ENCODE measurements at places on chromosomes 2 and 18.

GRCh38 chr2:16617282-16618266 lies 48.1 kb downstream of the CYRIA start:
- peak; percentile 19 for DNase-seq

DNA sequence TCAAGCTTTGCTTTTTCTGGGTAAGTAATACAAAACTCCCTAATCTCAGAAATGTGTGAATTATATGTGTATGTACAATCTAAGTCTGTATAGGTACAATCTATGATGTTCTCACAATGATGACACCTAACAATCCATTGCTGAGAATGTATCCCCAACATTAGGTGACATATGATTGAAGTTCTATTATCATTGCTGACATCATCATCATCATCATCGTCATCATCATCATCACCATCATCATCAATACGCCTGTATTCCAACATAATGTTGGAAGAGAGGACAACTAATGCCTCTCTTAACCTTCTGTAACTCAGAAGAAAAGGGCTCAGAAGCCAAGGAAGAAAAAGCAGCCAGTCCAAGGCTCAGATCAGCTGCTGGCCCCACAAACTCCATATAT lies 84.2 kb upstream of the FBXO11 start:
- no peak for DNase-seq

DNA sequence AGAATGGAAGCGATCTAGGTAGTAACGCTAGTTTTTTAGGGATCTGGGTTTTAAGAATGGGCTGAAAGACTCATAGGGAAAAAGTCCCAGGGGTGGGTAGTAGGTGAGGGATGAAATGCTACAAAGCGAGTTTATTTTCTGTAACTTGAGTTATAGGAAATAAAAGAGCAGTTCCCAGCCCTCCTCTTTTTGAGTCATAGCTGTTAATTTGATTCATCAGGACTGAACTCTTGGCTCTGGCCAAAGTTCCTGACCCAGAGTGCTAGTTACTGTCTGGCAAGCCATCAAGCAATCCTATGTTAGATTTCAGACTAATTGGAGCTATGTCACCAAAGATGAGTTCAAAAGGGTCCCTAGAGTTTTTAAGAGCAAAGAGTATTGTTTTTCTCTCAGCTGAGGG lies 17.4 kb upstream of the NOSTRIN start:
- no peak for DNase-seq

DNA sequence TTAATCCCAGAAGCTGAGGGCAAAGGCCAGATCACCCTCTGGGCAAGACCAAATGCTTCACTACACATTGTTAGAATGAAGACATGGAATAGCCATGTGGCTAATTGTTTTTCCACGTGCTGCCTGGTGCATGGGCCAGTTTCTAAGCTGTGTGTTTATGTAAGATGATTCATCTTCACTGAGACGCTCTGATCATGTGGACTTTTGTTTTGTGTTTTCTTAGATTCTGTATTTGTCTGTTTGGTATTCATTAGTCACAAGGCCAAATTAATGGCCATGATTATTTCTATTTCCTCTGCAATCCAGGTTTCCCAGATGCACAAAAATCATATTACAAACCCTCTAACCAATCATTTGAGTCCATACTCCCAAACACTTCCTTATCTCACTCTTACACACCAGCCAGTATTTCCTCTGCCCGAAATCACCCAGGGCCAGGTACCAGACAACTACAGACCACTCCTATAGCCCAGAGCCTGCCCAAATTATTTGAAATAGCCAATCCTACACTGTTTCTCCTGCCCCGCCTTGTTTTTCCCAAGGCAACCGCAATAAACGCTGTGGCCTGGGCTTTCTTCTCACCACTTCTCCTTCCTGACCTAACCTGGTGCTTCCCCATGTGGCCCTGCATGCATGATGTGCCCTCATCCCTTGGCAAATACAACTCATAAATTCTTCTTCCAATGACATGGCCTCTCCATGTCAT lies 94.2 kb upstream of the SP3 start:
- DNase-seq = no peak

- no peak for DNase-seq
Observed at GRCh38 chr18:31206071-31206470, 43.4 kb upstream of the DSC1 start.

DNA sequence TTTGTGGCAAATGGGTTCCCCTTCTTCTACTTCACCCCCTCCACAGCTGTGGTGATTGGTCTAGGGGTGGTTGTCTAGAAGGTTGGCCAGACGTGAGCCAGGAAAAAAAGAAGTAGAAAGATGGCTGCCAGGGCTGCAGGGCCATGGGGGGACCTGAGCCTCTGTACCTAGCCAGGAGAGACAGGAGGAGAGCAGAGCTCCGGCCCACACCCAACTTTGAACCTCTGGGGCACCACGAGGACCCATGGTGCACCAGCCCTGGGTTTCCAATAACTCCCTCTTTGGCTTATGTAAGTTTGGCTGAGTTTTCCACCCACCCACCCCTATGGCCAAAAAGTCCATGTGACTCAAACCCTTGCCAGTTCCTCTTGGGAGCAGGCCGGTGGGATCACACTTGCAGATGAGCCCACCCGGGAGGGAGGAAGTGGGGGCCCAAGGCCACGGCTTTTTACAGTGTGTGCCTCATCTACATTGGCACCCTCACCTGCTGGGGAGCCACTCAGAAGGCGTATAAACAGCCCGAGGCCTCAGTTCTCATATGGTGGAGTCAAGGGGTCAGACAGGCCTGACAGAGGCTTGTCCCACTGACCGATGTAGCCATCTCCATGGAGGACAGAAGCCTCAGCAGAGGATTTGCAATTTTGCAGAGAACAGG lies 293.1 kb upstream of the HDAC4 start:
- DNase-seq = no peak

- DNase-seq = peak; percentile 29
Observed at GRCh38 chr2:129709956-129710598, 269.4 kb upstream of the RAB6C start.

- DNase-seq = no peak
Observed at GRCh38 chr18:34544930-34545329, 165.2 kb upstream of the DTNA start.

- DNase-seq = no peak
Observed at GRCh38 chr18:76203552-76203951, 291.5 kb downstream of the ZNF516 start.

DNA sequence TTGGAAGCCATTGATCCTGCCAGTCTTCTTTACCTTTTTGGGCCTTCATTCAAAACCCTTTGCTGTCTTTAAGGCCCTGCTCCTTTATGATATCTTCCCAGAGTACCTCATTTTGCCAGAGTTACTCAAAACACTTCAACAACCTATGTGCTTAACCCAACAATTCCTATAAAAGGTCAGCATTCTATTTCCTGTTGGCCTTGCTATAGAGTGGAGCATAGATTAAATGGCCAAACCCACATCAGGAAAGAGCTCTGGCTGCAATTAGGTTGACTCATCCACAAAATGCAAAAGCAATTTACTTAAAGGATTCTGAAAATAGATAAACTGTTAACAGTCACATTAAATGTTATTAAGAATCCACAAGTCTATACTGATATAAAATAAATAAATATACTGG lies 21.2 kb downstream of the MRPL33 start:
- DNase-seq = no peak

GRCh38 chr2:133568598-133568997 lies 335 bp upstream of the NCKAP5 start:
- DNase-seq = no peak

GRCh38 chr18:63098018-63098981 lies 221.3 kb downstream of the BCL2 start:
- no peak for DNase-seq

GRCh38 chr18:41982942-41983660 lies 28.1 kb downstream of the PIK3C3 start:
- no peak for DNase-seq

DNA sequence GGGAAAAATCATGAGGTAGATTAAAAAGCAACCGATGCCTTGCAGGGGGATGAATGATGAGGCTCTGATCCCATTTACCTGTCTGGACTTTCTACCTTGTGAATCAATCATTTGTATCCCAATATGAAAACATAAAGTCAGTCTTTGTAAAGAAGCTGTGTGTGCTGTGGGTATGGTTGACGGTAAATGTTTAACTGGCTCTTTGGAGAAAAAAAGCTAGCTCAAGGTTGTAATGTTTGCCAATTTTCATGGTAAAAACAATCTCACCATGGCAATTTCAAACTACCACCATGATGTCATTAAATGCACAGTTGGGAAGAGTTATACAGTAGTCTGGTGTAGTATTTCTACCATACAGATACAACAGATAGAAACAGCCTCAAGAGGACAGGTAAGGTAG lies 14.6 kb downstream of the TTR start:
- no peak for DNase-seq

DNA sequence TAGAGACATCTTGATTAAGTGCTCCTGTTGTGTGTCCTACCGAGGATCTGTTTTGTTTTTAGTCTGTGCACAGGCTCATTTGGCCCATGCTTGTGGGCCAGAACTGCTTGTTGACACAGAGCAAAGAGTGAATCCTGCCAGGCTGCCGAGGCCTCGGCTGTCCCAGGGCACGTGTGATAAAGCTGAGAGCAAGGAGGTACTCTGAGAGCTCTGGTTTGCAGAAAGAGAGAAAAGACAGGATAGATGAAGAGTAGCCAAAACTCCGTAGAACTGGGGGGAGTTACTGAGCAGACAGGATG lies 175.1 kb downstream of the FAM210A start:
- DNase-seq = no peak

DNA sequence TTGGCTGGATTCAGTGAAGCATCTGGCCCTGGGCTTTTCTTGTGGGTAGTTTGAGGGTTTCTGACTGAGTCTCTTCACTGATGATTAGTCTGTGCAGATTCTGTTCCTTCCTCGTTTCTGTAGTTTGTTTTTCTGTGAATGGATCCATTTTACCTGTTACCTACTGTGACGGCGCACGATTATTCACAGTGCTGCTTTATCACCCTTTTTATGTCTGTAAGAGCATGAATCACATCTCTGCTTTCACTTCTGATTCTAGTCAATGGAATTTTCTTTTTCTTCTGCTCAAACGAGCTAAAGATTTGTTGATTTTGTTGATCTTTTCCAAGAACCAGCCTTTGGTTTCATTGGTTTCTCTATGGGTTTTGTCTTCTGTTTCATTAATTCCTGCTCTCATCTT lies 60.8 kb downstream of the SLC66A2 start:
- DNase-seq = no peak

DNA sequence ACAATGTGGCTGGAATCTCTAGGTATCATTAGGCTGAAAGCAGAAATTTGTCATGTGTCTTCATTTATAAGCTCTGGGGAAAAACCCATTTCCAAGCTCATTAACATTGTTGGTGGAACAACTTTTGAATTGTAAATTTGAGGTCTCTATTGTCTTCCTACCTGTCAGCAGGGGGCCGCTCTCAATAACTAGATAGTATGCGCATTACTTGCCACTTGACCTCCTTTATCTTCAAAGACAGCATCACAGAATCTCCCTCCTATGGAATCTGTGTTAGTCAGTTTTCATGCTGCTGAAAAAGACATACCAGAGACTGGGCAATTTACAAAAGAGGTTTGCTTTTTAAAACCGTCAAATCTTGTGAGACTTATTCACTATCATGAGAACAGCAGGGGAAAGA lies 223.1 kb downstream of the CALCRL start:
- DNase-seq = no peak

DNA sequence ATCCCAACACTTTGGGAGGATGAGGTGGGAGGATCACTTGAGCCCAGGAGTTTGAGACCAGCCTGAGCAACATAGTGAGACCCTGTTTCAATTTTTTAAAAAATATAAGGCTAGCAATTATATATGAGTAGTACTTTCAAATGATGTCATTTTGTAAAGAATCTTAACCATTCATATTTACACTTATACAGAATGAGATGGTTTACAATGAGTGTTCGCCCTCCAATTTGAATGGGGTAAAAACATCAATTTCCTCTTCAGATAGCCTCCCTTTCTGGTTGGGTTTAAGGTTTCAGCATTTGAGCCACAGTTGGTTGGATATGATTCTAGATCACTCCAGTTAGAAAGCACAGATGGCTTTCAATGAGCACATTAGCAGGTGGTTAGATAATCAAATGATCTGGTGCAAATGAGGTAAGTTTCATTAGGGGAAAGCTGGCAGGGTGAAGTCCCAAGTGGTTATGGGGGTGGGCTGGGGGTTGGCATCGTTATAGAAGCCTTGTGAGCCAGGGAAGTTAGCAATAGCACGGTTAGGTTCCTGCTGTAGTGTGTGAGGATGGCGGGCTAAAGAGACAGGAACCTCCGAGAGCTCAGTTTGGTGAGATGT lies 63.9 kb downstream of the TRPM8 start:
- no peak for DNase-seq

DNA sequence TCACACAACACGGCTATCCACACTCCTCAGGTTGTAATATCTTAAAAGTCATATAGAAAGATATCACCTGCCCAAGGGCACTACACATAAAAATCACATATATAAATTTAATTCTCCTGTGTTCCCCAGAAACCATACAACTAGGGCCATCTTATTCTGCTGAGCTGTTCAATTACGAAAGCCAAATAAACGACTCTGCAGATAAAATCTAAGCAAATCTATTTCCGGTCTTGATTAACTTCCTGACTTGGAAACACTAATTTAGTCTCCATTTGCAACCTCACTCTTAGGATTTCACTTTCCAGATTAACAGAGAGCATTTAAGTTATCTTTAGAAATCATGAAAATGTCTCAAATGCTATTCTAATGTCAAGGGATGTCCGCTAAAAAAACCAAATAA lies 23.9 kb upstream of the STK17B start:
- no peak for DNase-seq

DNA sequence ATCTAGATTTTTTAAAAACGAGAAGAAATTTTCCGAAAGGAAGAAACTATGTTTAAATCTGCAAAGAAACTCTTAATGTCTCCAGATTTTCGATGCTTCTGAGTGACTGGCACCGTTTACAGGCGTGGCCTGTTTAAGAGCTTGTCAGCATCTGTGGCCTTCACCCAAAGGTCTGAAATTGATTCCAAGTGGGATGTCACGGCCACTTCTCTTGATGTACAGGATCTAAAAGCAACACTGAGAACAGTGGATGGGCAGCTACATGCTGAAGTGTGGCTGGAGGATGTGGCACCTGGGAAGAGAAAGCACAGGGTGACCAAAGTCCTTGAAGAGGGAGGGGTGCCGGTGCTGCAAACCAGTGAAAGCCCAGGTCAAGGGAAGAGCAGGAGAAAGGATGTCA lies 28.0 kb downstream of the EMILIN2 start:
- DNase-seq = no peak

GRCh38 chr2:600542-601386 lies 76.4 kb downstream of the TMEM18 start:
- DNase-seq = no peak

DNA sequence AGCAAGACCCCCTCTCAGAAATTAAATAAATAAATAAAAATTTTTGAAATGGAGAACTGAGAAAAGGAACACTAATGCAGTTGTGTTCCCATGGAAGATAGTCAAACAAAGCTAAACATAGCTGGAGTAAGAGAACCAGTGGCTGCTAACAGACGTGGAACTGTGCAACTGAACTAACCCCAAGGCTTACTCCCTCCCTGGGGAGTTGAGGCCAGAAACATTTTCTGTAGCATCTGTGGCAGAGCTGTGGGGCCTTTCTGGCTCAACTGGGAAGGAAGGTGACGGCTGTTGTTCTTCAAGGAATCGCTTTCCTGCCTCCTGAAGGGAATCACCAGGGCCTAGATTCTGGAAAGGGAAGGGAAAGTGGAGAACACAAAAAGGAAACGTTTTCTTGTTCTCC lies 53.9 kb upstream of the B3GNT2 start:
- DNase-seq = no peak

Measured in NCI-H187 (cell line).